Heart right ventricle (tissue), 16 donors: ENCODE measurements at places on chromosomes 3 and 15. TPM values are rescaled to one million over a fixed set of nuclear protein-coding genes. Genes with fewer than 3 reads are reported as not detected.

- DNase-seq = no peak
Observed at GRCh38 chr3:71563827-71564226, 19.7 kb downstream of the FOXP1 start.

GRCh38 chr15:68298882-68299381, 21.4 kb downstream of the FEM1B start:
- peak; percentile 19 for DNase-seq

The PLS1 gene
- polyA plus RNA-seq = 0.73 TPM

The NR2E3 gene
- polyA plus RNA-seq = not detected

The SENP2 gene
- 7.9 TPM for polyA plus RNA-seq

DNA sequence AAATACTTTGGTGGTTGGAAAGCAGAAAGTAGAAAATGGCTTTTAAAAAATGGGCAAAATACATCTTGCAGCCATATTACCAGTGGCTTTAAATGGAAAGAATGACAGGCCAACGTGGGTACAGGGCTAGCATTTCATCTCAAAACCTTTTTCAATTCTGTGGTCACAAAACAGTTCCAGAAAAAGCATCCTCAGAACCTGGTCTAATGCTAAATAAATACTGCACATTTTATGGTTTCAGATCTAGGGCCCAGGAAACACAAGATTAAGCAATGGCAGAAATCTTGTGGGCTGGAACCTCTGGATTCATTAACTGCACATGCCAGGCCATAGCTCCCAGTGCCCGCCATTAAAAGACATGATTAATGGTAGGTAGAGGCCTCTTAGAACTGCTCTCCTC, 470.2 kb upstream of the RASGRP1 start:
- no peak for DNase-seq

GRCh38 chr15:55297315-55297714, 7.7 kb upstream of the RAB27A start:
- no peak for DNase-seq

The TRIM42 gene
- polyA plus RNA-seq = not detected

DNA sequence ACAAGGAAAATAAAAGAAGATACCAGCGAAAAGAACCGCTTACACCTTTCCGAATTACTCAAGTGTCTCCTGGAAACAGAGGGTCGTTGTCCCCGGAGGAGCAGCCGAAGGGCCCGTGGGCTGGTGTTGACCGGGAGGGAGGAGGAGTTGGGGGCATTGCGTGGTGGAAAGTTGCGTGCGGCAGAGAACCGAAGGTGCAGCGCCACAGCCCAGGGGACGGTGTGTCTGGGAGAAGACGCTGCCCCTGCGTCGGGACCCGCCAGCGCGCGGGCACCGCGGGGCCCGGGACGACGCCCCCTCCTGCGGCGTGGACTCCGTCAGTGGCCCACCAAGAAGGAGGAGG, 325 bp downstream of the ALCAM start:
- peak; percentile 14 for DNase-seq

DNA sequence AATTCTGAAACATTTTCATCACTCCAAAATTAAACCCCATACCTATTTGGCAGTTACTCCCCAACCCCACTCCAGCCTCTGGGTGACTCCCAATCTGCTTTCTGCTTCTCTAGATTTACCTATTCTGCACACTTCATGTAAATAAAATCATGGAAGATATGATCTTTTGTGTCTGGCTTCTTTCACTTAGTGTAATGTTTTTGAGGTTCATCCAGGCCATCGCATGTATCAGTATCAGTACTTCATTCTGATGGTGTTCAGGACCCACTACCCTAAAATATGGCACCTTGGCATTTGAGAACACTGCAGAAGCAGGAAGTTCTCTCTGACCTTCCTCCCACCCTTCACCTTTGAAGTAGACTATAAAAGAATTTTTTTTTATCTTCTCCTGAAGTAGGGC, 78.7 kb upstream of the SLC25A26 start:
- no peak for DNase-seq

DNA sequence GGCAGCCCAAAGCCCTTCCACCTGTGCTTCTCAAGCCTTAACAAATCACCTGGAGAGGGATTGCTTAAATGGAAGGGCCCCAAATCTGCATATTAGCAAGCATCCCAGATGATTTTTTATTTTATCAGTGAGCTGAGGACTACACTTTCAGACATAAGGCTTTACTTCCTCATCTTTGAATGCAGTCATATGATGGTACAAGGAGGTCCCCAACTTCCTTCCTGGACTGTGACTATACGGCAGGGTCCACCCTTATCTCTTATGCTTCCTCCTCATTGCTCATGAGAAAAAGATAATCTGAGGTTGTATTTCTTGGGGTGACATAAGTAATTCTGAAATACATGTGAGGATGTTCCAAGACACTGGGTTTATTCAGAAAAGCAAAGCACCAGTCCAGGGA, 13.7 kb upstream of the HEG1 start:
- no peak for DNase-seq

DNA sequence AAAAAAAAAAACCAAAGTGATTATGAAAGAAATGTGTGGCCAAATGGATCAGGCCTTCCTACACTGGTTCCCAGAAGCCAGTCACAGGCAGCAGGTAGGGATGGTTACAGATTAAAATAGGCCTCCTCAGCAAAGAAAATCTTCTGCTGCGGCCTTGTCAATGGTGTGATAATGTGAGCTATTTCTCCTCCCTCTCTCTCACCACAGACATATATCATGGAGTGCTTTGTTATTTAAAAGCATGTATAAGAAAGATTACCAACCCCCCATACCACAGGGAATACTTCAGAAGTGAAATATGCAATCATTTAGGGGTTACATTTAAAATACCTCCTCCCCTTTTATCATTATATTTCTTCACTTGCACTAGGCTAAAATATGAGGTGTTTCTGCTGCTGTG, 32.2 kb upstream of the LRTM1 start:
- no peak for DNase-seq

DNA sequence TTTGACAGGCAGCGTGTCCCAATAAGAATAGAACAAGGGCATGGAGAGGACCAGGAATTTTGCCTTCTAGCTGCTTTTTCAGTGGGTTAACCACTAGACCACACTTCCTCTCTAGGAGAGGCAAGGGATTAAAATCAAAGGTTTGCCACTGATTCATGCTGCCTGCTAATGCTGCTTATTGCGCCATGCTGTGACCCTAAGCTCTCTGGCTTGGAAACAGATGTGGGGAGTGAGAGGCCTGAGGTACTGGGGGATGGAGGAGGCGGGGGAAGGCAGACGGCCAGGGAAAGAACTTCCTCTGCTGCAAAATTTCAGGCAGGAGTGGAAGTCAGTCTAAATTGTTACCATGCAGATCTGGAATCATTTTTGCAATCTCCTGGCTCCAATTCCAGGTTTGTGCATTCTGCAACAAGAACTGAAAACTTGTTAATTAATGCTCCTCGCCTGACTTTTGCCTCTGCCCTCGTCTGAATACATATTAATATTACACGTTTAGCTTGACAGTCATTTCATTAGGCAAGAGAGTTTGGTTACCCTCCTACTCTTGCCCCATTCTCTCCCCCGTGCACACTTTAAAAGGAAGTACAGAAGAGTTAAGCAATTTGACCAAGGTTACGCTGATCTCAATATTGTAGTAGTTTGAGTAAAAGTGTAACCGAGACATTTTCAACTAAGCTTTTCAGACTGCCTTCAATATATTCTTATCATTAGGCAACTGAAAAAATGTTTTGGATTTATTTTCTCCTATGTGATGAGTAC, 121.7 kb upstream of the SPRED1 start:
- DNase-seq = peak; percentile 82

The ZBBX gene
- polyA plus RNA-seq = not detected

GRCh38 chr15:31477851-31478701, 151.4 kb downstream of the KLF13 start:
- DNase-seq = no peak
